ENCODE measurements at places on chromosomes 6 and 20. TPM values are rescaled to one million over a fixed set of nuclear protein-coding genes. Genes with fewer than 3 reads are reported as not detected.

Gene MAS1
- not detected for total RNA-seq

Gene EDN3
- 2.3 TPM for total RNA-seq

Gene CD164
- total RNA-seq: 298 TPM

Gene WFDC12
- total RNA-seq: not detected

Gene SLC4A11
- 5.8 TPM for total RNA-seq

Gene ARFGEF3
- 24.0 TPM for total RNA-seq

Gene CRYBG1
- total RNA-seq: 17.3 TPM

Gene CFB
- total RNA-seq: 13.6 TPM

Gene RAET1L
- not detected for total RNA-seq

Gene PI16
- total RNA-seq: not detected

Gene EBF4
- 11.4 TPM for total RNA-seq

Gene STX16
- 60.4 TPM for total RNA-seq

DNA sequence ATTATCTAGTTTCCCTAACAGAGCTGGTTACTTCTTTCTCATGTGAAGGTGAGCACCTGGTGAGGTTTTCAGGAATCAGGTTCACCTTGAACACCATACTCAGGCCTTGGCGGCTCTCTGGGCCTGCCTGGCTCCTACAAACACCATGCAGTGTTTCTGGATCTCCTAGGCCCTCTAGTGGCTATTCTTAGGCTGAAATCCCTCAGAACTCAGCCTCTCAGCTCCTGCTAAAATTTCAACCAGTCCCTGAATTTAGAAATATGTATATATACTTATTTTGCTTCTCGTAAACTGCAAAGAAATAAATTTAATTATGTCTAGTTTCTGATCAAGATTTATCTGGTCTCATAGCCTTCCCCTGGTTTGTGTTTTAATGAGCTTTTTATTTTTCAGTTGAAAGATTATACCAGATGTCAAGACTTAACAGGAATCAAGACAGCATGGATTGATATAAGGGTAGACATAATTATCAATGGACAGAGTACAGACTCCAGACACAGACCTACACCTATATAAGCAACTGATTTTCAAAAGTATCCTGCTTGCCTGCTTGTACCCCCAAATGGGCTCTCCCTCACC is 55.9 kb downstream of the ANKEF1 start:
- H3K27me3 ChIP-seq: peaks cover 2% of the 10 kb centered on the region
- no peak for DNase-seq
- no peak overlapping the region for H3K4me3 ChIP-seq
- H3K36me3 ChIP-seq: no peaks in the 10 kb centered on the region
- H3K27ac ChIP-seq: no peak overlapping the region

GRCh38 chr6:87929843-87930288 is 117.8 kb upstream of the SPACA1 start:
- H3K4me3 ChIP-seq: no peak overlapping the region
- DNase-seq: peak; percentile 77
- H3K27me3 ChIP-seq: peaks cover 18% of the 10 kb centered on the region
- H3K27ac ChIP-seq: peak overlapping the region; percentile 66
- H3K4me1 ChIP-seq: peaks cover 7% of the 10 kb centered on the region

GRCh38 chr6:41497994-41498393 is 48.2 kb upstream of the FOXP4 start:
- H3K36me3 ChIP-seq: no peaks in the 10 kb centered on the region
- H3K4me1 ChIP-seq: peaks cover 36% of the 10 kb centered on the region
- H3K27me3 ChIP-seq: peaks cover 35% of the 10 kb centered on the region
- no peak for DNase-seq
- H3K27ac ChIP-seq: no peak overlapping the region

DNA sequence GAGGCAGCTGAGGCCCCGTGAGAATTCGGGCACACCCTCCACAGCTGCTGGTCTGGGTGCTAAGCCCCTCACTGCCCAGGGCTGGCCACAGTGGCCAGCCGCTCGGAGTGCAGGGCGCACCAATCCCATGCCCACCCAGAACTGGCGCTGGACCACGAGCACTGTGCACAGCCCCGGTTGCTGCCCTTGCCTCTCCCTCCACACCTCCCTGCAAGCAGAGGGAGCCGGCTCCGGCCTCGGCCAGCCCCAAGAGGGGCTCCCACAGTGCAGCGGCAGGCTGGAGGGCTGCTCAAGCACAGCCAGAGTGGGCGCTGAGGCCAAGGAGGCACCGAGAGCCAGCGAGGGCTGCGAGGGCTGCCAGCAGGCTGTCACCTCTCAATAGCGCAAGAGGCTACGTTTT is 35.0 kb downstream of the CGA start:
- DNase-seq: no peak
- H3K4me3 ChIP-seq: no peak overlapping the region
- H3K4me1 ChIP-seq: no peaks in the 10 kb centered on the region
- peaks cover 7% of the 10 kb centered on the region for H3K27me3 ChIP-seq
- H3K27ac ChIP-seq: no peak overlapping the region

- peaks cover 31% of the 10 kb centered on the region for H3K27me3 ChIP-seq
- no peak for DNase-seq
- no peaks in the 10 kb centered on the region for H3K36me3 ChIP-seq
- H3K4me1 ChIP-seq: peaks cover 4% of the 10 kb centered on the region
- no peak overlapping the region for H3K27ac ChIP-seq
- H3K4me3 ChIP-seq: no peak overlapping the region
Measured at GRCh38 chr20:64176971-64177370, 12.7 kb downstream of the MYT1 start.

GRCh38 chr6:16944596-16944995 is 157.3 kb upstream of the STMND1 start:
- DNase-seq: no peak
- no peak overlapping the region for H3K27ac ChIP-seq
- H3K4me3 ChIP-seq: no peak overlapping the region
- no peaks in the 10 kb centered on the region for H3K36me3 ChIP-seq

- no peak overlapping the region for H3K27ac ChIP-seq
- H3K27me3 ChIP-seq: peaks cover 4% of the 10 kb centered on the region
- no peak for DNase-seq
- no peaks in the 10 kb centered on the region for H3K4me1 ChIP-seq
- H3K4me3 ChIP-seq: no peak overlapping the region
Measured at GRCh38 chr20:16246870-16247269, 326.4 kb downstream of the KIF16B start.

GRCh38 chr6:150313781-150314180 is 55.0 kb upstream of the IYD start:
- H3K4me1 ChIP-seq: peaks cover 5% of the 10 kb centered on the region
- no peak overlapping the region for H3K27ac ChIP-seq
- no peak for DNase-seq
- peaks cover 3% of the 10 kb centered on the region for H3K27me3 ChIP-seq
- H3K4me3 ChIP-seq: no peak overlapping the region

DNA sequence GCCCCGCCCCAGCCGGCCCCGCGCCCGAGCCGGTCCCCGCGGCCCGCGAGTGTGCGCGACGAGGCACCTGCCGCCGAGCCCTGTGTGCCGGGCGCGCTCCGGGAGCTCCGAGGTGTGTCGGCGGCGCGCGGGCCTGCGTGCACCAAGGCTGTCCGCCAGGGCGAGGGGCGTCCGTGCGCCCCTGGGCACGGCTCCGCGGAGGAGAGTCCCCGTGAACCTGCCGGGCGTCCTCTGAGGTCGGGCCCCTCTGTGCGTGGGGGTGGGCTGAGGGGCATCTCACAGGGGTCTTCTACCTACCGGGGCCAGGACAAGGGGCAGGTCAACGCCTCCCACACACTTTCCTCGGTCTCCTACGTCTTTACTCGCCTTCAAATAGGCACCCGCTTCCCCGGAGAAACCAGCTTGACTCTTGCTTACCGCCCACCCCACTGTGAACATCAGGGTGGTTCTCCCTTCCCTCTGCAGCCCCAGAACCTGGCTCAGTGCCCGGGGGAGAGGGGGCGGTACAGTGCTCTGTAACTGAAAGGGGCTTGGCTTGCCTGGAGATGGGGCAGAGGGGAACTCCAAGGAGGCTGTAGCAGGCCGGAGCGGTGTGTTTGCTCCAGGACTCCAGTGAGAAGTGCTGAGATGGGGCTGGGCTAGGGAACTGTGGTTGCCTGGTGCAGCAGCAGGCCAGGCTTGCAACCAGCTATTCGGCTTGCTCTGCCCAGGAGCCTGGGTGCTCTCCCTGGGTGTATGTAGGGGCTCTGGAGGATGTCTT is at the start of gene SAMD10:
Gene SAMD10 (minus strand): TSS at position 86 of the 760 bp plus-strand sequence. CDS start 175 bp downstream, outside the sequence.
- peak within 1 kb of the TSS; percentile 96 for H3K4me3 ChIP-seq
- peaks cover 14% of the 10 kb centered on the region for H3K27me3 ChIP-seq
- H3K36me3 ChIP-seq: peaks cover 5% of the 10 kb centered on the region
- H3K4me1 ChIP-seq: peaks cover 22% of the 10 kb centered on the region
- DNase-seq: peak; percentile 78

DNA sequence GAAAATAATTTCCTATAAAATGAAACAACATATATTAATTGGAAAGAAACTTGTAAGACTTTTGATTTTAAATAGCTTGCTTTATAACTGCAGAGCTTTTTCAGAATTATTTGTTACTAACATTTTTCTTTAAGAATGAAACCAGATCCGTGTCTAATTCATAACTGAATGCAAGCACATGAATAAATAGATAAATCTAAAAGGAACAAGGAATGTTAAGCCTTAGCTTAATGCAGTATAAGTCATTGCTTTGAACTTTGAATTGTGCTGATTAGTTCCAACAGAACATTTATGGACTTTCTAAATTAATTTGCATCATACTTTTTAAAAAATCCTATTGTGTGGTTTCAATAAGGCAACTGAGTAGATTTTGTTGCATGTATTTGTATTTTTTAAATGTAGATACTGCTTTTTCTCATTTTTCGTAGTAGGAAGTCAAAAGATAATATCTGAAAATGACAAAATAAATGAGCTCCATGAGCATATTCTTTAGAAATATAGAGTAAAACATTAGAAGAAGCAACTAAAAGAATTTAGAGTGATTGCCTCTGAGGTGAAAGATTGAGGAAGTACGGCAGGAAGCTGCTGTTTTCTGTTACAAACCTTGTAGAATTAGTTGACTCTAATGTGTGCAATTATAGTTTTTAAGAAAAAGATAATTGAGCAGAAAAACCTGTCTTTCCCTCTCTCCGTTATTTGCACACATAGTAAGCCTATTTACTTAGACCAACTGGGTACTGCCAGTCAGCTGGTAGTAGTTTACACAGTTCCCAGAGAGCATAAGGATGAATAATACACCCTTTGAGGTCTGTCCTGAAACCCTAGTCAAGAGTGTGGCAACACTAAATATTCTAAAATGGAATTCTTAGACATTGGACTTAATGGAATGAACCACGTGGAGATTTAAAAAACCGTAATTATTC is 32.6 kb upstream of the SLC35D3 start:
- H3K4me3 ChIP-seq: no peak overlapping the region
- no peak for DNase-seq
- H3K36me3 ChIP-seq: no peaks in the 10 kb centered on the region
- H3K27ac ChIP-seq: no peak overlapping the region

GRCh38 chr20:34943808-34944567 is 11.6 kb downstream of the GSS start:
- DNase-seq: no peak
- no peak overlapping the region for H3K27ac ChIP-seq
- no peaks in the 10 kb centered on the region for H3K4me1 ChIP-seq
- no peak overlapping the region for H3K4me3 ChIP-seq

- peak within 1 kb of the TSS; percentile 72 for H3K4me3 ChIP-seq
- no peak for DNase-seq
- peaks cover 86% of the 10 kb centered on the region for H3K27me3 ChIP-seq
- peaks cover 5% of the 10 kb centered on the region for H3K4me1 ChIP-seq
Measured at GRCh38 chr6:39314273-39314795, at the start of gene KCNK17. KCNK17 (minus strand) TSS chr6:39314419; CDS start chr6:39314320, 99 bp downstream.

- peak overlapping the region; percentile 12 for H3K27ac ChIP-seq
- H3K36me3 ChIP-seq: peaks cover 31% of the 10 kb centered on the region
- DNase-seq: no peak
- H3K4me3 ChIP-seq: no peak overlapping the region
- H3K4me1 ChIP-seq: peaks cover 34% of the 10 kb centered on the region
Measured at GRCh38 chr6:15505463-15505918, 157.3 kb downstream of the DTNBP1 start.

DNA sequence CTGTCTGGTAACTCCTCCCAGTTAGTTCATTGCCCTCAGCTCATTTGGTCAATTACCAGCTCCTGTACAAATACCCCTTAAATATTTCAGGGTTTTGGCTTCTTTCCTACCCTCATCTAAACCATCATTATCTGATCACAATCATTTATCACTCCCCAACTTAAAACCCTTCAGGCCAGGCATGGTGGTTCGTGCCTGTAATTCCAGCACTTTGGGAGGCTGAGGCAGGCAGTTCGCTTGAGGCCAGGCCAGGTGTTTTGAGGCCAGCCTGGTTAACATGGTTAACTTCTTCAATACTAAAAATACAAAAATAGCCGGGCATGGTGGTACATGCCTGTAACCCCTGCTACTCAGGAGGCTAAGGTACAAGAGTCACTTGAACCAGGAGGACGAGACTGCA is 9.4 kb downstream of the TGIF2 start:
- no peak overlapping the region for H3K27ac ChIP-seq
- no peak overlapping the region for H3K4me3 ChIP-seq
- no peaks in the 10 kb centered on the region for H3K27me3 ChIP-seq
- no peak for DNase-seq
- no peaks in the 10 kb centered on the region for H3K4me1 ChIP-seq

GRCh38 chr6:110558575-110558974 is 82.2 kb upstream of the SLC22A16 start:
- H3K4me3 ChIP-seq: no peak overlapping the region
- DNase-seq: no peak
- H3K27ac ChIP-seq: no peak overlapping the region
- H3K27me3 ChIP-seq: no peaks in the 10 kb centered on the region
- H3K4me1 ChIP-seq: no peaks in the 10 kb centered on the region
- no peaks in the 10 kb centered on the region for H3K36me3 ChIP-seq

GRCh38 chr6:49326347-49326746 is 136.7 kb downstream of the MMUT start:
- H3K27me3 ChIP-seq: peaks cover 2% of the 10 kb centered on the region
- no peaks in the 10 kb centered on the region for H3K4me1 ChIP-seq
- DNase-seq: no peak
- no peaks in the 10 kb centered on the region for H3K36me3 ChIP-seq

GRCh38 chr6:12313992-12314589 is 23.9 kb downstream of the EDN1 start:
- H3K27me3 ChIP-seq: no peaks in the 10 kb centered on the region
- peaks cover 3% of the 10 kb centered on the region for H3K36me3 ChIP-seq
- DNase-seq: no peak

- H3K36me3 ChIP-seq: peaks cover 18% of the 10 kb centered on the region
- peaks cover 16% of the 10 kb centered on the region for H3K4me1 ChIP-seq
- no peaks in the 10 kb centered on the region for H3K27me3 ChIP-seq
- peak overlapping the region; percentile 36 for H3K4me3 ChIP-seq
- H3K27ac ChIP-seq: peak overlapping the region; percentile 90
Measured at GRCh38 chr20:25310921-25311728, 63.2 kb downstream of the PYGB start.

- peaks cover 20% of the 10 kb centered on the region for H3K4me1 ChIP-seq
- no peak for DNase-seq
- H3K4me3 ChIP-seq: no peak overlapping the region
Measured at GRCh38 chr6:43897571-43898302, 127.7 kb downstream of the VEGFA start.

- no peaks in the 10 kb centered on the region for H3K36me3 ChIP-seq
- H3K4me1 ChIP-seq: peaks cover 17% of the 10 kb centered on the region
- peak overlapping the region; percentile 7 for H3K27ac ChIP-seq
- no peak for DNase-seq
- no peaks in the 10 kb centered on the region for H3K27me3 ChIP-seq
- H3K4me3 ChIP-seq: no peak overlapping the region
Measured at GRCh38 chr6:25336996-25337395, 57.8 kb downstream of the CARMIL1 start.

- H3K4me1 ChIP-seq: no peaks in the 10 kb centered on the region
- no peaks in the 10 kb centered on the region for H3K36me3 ChIP-seq
- DNase-seq: no peak
- H3K27ac ChIP-seq: no peak overlapping the region
- H3K27me3 ChIP-seq: peaks cover 4% of the 10 kb centered on the region
Measured at GRCh38 chr20:33172781-33173180, 4.8 kb downstream of the BPIFA2 start.

GRCh38 chr6:166567107-166567506 is 19.4 kb downstream of the RAMACL start:
- no peak overlapping the region for H3K27ac ChIP-seq
- no peak overlapping the region for H3K4me3 ChIP-seq
- DNase-seq: no peak
- H3K27me3 ChIP-seq: no peaks in the 10 kb centered on the region
- H3K36me3 ChIP-seq: peaks cover 5% of the 10 kb centered on the region
